Non-pigmented ciliary epithelial cell (primary cell): ENCODE measurements at places on chromosomes 5 and 9.

DNA sequence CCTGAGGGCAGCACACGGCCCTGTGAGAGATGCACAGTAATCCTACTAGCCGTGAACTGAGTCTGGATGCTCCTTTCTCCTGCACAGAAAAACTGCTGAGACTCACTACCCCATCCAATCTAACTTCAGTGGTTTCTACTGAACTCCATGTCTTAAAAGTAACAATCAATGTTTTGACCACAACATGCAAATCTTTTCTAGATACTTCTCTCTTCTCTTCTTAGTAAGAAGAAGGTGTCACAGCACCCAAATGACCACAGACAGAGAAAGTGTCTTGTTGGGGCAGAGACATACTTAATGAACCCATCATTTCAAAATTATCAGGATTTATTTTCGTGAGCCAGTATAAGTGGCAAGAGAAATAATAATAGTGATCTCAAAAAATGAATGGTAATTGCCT, 285.8 kb upstream of the MEF2C start:
- DNase-seq = no peak

DNA sequence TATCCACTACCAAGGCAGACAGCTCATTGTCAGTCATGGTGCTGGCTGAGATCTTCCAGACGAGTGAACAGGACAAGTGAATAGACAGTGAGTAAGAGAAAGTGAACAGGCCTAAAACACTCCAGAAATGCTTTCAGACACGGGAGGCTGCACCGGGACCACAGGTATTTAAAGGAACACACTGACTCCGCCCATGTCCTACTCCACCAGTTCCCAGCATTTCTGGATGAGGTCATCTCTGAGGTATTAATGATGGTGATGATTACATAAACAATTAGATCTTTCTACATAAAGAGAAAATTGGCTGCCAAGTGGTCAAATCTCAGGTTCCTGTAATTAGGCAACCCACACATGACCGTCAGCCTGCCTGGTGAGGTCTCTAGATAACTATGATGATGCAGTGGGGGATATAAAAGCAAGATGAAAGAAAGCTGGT, at the start of gene ACTBL2:
TSS of gene ACTBL2 (minus strand) at position 141 of the 436 bp plus-strand sequence. CDS start at position 37, 104 bp downstream.
- DNase-seq = peak; percentile 78

DNA sequence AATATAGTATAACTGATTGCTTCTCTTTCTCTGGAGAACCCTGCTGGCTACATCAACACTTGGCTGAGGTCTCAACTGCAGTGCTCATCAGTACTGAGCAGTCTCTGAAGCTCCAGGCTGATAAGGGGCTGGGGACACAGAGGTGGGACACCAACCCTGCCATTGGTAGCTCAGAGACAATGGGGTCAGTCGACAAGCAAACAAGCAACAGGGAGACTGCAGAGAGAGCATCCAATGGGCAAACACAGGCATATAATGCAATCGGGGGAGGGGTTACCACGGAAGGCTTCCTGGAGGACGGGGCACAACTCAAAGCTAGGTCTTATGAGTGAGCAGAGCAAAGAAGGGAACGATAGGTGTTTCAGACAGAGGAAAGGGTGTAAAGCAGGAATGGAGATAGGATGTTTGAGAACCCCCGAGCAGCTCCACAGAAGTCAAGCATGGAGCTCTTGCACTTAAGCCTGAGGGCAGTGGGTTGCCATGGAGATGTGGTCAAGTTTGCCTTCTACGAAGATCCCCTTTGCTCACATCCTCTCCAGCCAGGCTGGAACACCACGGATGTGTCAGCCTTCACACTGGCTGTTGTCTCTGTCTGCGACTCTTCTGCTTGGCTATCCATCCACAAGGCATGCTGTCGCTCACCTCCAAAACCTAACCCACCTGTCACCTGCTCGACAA, 21.5 kb upstream of the AKNA start:
- DNase-seq = no peak

DNA sequence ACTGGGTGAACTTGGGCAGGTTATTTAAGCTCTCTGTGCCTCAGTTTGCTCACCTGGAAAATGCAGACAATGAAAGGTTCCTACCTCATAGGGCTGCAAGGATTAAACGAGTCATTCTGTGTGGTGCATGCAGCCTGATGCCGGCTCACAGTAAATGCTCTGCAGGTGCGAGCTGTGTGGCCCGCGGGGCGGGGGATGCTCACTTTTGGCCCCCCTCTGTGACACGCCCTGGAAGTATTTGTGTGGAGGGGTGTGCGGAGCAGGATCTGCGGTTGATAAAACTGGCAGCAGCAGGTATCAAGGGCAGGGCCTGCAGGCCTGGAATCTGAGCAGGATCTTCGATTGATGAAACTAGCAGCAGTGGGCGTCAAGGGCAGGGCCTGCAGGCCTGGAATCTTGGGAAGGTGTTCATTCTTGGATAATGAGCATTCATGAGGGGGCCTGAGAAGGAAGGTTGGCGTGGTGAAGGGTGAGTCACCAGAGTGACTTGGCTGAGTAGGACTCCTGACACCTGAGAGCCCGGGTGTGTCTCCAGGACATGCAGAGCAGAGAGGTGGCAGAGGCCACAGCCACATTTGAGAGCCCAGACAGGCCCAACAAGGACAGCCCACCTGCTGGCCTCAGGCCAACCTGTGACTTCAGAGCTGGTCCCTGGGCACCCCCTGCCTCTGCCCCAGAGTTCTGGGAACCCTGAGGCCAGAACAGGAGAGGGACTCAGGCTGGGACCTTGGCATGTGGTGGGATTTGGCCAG, 11.9 kb downstream of the UNC5A start:
- no peak for DNase-seq

DNA sequence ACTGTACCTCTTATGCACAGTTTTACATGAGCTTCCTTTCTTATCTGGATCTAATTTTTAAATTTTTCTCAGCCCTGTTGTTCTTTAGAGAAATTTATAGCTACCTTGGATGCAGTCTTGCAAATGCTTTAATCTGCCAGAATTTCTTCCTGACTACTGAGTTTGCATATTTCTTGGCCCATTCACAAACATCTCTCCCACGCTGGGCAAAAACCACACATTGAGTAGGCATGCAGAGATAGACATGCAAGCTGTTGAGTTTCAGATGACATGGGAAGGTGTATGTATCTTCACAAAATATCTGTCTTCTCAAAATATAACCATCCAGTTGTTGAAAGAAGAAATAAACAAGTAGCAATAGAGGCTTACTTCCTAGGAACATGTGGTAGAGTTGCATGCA, 101.2 kb downstream of the PARP8 start:
- peak; percentile 10 for DNase-seq

DNA sequence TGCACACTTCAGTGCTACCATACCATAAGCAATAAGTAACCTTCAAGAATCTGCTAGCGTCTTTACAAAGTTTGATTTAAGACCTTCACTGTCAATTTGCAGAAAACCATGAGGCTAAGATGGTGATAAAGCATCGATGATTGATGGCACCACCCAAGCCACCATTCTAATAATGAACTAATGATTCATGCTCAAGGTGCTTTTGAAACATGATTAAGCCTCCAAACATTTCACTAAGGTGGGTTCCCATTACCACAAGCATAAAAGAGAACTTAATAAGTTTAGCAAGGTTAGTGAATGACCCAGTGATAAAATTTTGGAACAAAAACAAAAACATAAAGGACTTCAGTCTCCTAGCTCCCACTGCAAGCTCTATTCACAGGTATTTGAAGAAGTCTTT, 214.7 kb downstream of the FBXL17 start:
- no peak for DNase-seq

DNA sequence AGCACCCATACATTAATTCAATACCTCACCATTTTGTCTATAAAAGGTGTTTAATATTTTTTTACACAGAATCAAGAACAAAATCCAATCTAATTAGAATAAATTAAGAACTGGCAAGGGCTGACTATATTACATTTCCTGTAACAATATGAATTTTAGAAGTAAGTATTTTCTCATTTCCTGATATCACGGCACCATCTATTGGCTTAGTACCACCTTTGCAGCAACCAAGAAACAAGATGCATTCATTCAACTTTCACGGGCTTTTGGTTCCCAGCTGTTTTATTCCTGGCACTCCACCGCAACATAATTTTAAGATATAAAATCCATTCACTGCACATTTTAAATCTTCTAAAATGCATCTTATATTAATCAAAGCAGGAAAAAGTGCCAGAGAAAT, 20.6 kb downstream of the PSMB7 start:
- DNase-seq = no peak
